ENCODE measurements at places on chromosomes 7 and 10.

DNA sequence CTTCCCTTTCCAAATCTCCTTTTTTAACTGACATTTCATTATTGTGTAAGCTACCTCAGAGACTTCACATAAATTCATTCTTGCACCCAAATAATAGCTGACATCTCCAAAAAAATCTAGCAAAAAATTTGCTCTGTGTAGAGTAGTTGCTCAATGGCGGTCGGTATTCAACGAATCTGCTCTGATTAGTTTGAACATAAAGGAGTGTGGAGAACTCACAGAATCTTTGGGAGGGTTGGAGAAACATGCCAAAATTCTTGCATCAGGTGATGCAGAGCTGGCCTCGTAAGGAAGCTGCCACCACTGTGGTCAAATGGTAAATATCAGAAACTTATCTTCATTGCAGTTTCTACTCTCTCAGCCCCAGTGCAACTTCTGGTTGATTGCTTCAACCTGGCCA, 201.2 kb upstream of the MDFIC start:
- no peak for DNase-seq

- no peak for DNase-seq
These were observed 759 bp downstream of the DNAJB12 start for GRCh38 chr10:72353965-72354355.

DNA sequence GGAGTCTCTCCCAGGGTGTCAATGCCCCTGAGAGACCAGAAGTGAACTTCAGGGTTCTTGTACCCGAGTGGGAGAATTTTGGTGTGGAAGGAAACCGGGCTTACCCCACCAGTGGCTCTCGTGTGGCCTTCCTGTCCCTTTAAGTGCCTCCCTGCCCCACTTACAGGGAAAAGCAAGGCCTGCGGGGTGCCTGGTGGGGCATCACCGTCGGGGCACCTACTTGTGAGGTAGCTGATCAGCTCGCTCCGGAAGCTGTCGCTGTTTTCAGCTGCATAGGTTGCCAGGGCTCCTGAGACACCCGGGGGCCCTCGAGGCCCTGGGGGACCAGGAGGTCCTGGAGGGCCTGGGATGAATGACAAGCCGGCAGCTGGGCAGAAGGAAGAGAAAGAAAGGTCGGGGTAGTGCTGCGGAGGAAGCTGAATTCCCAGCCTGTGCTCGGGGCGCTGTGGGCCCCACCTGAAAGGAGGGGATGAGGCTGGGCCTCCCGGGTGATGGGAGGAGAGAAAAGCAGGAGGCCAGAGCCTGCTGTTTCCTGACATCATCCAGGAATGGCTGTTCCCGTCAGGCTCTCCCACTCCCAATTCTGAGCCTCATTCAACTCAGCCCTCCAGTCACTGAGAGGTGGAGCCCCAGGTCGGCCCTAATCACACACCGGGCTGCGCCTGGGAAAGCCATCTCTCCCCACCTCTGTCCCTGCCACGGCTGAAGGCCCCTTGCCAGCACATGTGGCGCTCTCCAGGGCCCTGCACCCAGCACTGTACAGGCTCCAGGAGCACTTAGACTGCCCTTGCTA, 51.1 kb downstream of the COL17A1 start:
- DNase-seq = no peak

DNA sequence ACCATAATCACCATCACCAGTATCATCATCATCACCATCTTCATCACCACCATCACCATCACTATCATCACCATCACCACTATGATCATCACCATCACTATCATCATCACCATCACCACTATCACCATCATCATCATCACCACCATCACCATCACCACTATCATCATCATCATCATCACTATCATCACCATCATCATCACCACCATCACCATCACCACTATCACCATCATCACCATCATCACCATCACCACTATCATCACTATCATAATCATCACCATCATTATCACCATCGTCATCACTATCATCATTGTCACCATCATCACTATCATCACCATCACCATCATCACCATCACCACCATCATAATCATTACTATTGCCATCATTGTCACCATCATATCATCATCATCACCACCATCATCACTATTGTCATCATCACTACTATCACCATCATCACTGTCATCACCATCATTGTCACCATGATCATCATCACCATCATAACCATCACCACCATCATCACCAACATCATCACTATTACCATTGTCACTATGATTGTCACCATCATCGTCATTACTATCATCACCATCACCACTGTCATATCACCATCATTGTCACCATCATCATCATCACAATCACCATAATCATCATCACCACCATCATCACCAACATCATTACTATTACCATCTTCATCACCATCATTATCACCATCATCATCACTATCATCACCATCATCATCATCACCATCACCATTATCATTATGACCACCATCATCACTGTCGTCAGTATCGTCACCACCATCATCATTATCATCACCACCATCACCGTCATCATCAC, 154.7 kb downstream of the ACTR3B start:
- DNase-seq = no peak

- DNase-seq = no peak
These were observed 931.2 kb downstream of the GATA3 start for GRCh38 chr10:8985651-8986050.

DNA sequence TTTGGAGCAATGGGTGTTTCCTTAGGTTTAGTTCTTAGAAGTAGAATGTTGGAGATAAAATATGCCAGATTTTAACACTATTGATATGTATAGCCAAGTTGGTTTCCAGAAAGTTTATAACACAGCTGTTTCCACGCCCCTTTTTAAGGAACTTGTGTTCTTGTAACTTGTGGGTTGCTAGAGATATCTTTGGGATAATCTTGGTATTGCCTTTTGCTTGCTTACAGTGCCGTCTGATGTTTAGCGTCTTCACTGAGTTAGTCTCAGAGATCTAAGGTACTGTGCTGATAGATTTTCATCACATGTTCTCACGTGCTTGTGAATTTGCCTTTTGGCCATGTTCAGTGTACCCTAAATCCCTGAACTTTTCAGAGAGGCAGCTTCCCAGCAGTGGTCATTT, 12.4 kb downstream of the TMEM248 start:
- no peak for DNase-seq

GRCh38 chr10:83680470-83680891, 458.8 kb upstream of the GHITM start:
- no peak for DNase-seq

DNA sequence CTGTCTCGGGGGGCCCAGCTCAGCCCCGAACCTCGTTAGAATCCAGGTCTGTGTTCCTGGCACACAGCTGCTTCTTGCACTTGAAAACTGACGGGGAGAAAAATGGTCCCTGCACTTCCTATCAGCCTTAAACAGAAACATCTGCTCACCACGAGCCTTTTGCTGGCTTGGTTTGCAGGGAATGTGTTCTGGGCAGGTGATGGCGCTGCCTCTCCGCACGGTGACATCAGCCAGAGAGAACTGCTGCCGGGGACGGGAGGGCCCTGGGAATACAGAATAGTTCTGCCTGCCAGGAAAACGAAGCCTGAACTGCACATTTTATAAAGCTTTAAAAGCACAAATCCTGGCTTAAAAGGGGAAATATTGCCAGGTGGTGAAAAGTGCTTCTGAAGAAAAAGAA, 622.5 kb downstream of the TYW1 start:
- no peak for DNase-seq

DNA sequence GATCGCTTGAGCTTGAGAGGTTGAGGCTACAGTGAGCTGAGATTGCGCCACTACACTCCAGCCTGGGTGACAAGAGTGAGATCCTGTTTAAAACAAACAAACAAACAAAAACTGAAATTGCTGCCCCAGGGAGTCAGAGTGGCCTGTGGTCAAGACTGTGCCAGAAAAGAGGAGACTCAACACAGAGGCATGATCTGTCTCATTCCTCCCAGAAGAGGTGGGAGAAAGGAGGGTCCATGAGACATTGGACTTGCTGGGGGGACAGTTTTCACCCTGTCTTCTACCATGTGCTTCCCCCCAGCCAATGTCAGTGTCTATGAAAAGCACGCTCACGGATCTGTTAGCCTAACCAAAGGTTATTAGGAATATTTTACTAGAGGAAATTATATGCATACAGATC, 3.2 kb downstream of the ZNF853 start:
- no peak for DNase-seq

- DNase-seq = no peak
These were observed 36.7 kb upstream of the SLIT1 start for GRCh38 chr10:97222326-97222961.

- DNase-seq = no peak
These were observed 143.1 kb downstream of the OTUD1 start for GRCh38 chr10:23581906-23582450.

GRCh38 chr10:71517298-71518169, 120.8 kb downstream of the CDH23 start:
- DNase-seq = no peak

GRCh38 chr10:115968236-115968635, 304.8 kb downstream of the GFRA1 start:
- no peak for DNase-seq

- DNase-seq = no peak
These were observed 607.5 kb downstream of the SORCS1 start for GRCh38 chr10:106557053-106557452.

GRCh38 chr10:130049987-130050386, 60.6 kb downstream of the C10orf143 start:
- DNase-seq = no peak

- no peak for DNase-seq
These were observed 2.8 kb downstream of the EEPD1 start for GRCh38 chr7:36155811-36156361.

- no peak for DNase-seq
These were observed 2.5 kb downstream of the ADAMTS14 start for GRCh38 chr10:70674560-70675495.

GRCh38 chr7:143205560-143206293, 16.1 kb upstream of the TAS2R40 start:
- no peak for DNase-seq

GRCh38 chr10:113415246-113415645, 137.6 kb upstream of the HABP2 start:
- no peak for DNase-seq

- no peak for DNase-seq
These were observed 42.7 kb downstream of the TMEM26 start for GRCh38 chr10:61410353-61411070.

DNA sequence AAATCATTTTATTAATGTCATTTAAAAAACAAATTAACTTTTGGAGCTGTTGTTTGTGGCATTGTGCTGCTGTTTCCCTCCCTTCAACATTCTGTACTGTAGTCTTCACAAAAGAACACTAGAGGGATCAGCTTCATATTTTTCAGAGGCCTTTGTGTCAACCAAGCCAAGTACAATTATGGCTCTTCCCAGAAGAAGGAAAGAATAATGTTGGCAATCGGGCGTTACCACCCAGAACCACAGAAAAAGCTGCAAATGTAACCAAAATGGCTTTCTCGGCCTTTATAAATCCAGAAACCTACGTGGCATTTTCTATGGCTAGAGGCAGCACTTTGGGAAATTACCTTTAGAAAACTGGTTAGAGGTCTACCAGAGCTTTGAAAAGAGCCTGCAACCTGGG, 98.8 kb upstream of the COL1A2 start:
- DNase-seq = no peak

DNA sequence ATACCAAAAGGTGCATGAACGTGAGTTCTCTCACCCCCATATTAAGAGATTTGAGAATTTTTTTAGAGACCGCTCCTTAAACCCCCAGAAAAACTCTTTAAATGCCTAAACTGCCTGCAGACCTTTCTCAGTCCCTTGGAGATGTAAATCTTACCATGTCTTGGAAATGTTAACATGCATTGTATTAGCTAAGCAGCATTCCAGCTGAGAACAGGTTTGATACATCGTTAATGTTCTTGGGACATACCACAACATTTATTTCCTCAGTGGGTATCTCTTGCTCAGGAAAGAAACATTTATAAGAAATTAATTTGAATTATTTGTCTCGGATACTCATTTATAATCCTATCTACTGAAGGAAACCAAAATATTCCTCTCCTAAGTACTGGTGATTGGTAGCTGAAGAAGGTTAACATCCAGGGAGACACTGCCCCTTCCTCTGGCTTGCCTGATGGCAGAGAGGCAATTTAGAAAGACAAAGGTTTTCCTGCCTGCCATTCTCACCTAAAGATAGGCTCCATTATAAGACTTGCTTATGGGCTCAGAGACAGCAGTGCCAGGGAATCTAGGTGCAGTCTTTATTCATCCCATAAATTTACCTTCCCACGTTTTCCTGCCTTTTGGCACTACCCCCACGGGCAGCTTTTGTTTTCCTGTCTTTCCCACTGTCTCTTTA, 141.2 kb downstream of the COBL start:
- no peak for DNase-seq

DNA sequence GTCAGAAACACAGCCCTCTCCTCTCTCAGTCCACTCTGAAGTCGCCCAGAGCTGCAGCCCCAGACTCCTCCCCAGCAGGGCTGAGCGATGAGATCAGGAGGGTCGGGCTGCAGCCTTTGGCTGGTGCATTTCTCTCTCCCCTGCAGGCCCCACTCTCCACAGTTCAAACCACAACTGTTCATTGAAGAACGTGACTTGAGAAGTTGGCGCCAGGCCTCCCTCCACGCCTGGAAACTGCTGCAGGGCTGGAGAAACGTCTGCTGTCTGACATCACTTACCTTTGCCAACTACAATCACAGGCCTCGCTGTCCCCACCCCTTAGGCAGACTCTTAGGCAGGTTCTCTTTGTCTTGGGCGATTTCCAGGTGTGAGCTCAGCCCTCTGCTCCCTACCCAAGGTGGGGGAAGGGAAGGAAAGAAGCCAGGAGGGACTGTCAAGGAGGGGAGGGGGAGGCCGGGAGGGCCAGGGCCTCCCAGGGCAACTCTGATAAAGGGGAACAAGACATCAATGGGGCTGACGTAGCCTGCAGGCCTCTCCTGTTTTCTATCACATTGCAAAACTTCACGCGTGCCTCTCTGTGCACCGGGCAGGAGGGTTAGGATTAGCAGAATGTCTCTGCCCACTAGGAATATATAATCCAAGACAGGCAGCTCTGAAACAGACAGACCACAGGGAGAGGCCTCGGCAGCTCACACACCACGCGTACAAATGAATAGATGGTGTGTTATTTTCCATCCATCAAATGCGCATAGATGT, 32.7 kb downstream of the CALML5 start:
- DNase-seq = no peak

GRCh38 chr7:101542527-101543241, 86.4 kb downstream of the MYL10 start:
- peak; percentile 56 for DNase-seq

DNA sequence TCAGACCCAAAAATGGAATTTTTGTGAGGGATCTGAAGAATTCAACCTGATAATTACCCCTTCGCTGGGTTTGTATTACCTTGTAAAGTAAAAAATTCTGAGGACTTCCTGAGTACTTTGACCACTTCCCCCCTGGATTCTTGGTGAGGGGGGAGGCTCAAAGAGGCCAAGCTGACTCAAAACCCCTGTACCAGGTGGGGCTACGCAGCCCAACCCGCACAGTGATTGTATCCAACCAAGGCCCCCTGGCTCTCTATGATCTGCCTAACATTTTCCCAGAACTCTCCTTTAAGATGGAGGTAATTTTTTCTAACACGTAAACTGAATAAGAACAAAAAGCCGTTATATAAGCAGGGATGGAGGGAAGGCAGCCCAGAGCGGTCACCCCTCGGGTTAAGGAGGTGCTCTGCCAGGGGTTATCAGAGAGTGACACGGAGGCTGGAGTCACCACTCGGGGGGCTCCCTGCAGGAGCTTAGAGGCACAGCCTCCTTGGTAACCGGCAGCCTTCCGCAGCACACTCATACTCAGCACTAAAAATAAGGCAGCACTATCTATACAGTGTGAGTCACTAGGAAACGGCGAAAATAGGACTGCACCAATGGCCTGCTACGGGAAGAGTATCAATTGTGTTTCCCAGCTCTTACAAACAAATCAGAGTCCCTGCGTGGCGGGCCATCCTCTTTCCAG, 255.4 kb downstream of the ELMO1 start:
- DNase-seq = no peak

GRCh38 chr7:149868623-149869290, 5.0 kb upstream of the ATP6V0E2 start:
- DNase-seq = no peak

Measured in stimulated activated CD8-positive, alpha-beta memory T cell treated with anti-CD3 and anti-CD28 coated beads, Interleukin-15, amount 100 ng/mL, for 24 hours (primary cell).